ENCODE measurements at places on chromosomes 2 and 18.

GRCh38 chr18:49431165-49431962, 29.1 kb downstream of the DYM start:
- DNase-seq, result no peak

- no peak for DNase-seq
These were observed 120.5 kb downstream of the MTCL1 start for GRCh38 chr18:8825729-8826375.

GRCh38 chr18:2686349-2686968, 30.9 kb downstream of the SMCHD1 start:
- no peak for DNase-seq

GRCh38 chr18:64097497-64097896, 51.4 kb downstream of the LINC00305 start:
- no peak for DNase-seq

GRCh38 chr2:172613615-172614231, 57.8 kb downstream of the PDK1 start:
- DNase-seq, result no peak

GRCh38 chr2:120783371-120783791, 47.7 kb downstream of the GLI2 start:
- no peak for DNase-seq

DNA sequence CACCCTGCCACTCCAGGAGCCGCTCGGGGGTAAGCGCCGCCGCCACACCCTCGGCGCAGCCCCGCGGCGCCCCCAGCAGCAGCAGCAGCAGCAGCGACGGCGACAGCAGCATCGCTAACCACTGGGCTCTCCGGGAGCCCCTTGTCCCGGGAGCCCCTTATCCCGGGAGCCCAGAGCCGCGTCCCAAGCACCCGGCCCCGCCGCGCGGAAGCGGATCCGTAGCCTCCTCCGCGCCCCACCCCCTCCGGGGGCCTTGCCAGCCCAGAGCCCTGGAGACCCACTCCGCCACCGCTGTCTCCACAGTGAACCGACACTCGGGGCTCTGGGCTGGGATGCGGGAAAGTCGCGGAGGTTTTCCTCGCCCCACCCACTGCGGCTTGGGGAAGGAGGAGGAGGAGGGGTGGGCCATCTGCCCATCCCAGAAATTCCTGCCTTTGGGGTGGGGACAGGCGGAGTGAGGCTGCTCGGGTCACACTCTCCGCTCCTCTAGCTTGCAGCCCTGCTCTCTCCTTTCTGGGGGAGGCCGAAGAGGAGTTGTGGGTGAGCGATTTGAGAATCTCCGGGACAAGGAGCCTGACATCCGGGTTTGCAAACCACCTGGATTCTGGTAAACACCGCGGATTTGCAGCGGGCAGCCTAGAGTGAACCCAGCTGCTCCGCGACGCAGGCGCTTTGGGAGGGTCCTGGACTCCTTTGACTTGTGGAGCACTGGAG, at the start of gene PLA2R1:
Gene PLA2R1 (minus strand): TSS at position 324 of the 714 bp plus-strand sequence. CDS start 212 bp downstream, at position 112.
- peak; percentile 14 for DNase-seq

GRCh38 chr2:27705851-27706622, 42.3 kb downstream of the SLC4A1AP start:
- DNase-seq, result no peak

DNA sequence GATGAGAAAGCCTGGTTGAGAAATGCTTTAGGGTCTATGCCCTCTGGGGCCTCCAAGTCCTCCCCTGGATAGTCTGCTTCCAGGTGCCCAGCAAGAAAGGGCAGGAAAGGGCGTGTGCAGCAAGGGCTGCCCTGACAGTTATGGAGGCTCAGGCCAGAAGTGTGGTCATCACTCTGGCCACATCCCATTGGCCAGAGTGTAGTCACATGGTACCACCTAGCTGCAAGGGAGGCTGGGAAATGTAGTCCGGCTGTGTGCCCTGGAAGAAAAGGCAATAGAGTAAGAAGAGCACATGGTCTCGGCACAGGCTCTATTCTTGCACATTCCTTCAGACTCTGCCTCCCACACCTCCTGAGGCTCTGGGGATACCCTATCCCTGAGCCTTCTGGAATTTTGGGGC, 35.7 kb downstream of the ODC1 start:
- DNase-seq, result peak; percentile 69

GRCh38 chr18:5166606-5167280, 30.3 kb downstream of the AKAIN1 start:
- DNase-seq, result no peak

DNA sequence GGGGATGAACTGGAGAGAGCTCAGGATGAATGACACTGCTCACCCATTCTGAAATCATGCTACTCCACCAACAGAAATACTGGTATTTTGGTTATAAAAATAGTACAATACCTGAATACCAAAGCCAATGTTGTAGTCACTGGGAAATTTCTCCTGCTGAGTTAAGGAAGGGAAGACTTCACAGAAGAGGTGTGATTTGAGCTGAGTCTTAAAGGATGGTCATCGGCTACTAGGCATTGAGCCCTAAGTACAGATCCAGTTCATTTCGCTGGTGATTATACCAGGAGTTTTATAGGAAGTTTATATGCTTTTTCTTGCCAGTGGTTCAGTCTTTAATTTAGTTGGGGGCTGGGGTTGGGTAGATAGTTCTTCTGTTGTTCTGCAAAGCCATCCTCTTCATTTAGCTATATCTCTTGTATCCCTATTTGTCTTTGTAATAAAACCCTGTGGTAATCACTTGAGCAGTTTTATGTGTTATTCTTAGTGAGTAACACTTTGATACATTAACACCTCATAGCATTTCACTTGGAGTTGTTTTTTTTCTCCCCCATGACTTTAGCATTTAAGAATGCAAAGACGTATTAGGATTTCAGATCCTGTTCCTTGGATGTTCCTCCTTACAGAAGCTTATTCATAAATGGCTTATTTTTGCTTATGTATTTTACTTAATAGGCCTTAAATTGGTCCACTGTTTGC, 239.9 kb upstream of the FOSL2 start:
- no peak for DNase-seq

DNA sequence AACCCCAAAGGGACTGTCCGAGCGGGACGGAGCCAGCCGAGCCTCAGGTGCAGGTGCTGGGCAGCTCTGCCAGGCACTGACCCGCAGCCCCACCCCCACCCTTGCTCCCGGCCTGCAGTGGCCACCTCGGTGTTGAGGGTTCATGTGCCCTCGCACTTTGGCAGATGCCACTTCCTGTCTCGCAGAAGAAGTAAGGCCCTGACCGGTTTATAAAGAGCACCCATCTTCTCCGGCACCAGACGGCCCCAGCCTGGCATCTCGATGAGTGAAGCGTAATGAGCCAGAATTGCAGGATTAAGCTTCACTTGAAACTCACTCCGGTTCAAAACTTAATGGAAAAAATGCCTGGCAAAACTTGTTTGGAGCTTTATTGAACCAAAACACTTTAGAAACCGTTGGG, 10.9 kb upstream of the NFATC1 start:
- DNase-seq, result no peak

- DNase-seq, result no peak
These were observed 158.7 kb upstream of the NCKAP5 start for GRCh38 chr2:133726973-133727372.

- peak; percentile 33 for DNase-seq
These were observed 32.7 kb downstream of the SIX3 start for GRCh38 chr2:44974064-44974715.

- DNase-seq, result no peak
These were observed 289.8 kb upstream of the SPRED2 start for GRCh38 chr2:65722028-65722778.

DNA sequence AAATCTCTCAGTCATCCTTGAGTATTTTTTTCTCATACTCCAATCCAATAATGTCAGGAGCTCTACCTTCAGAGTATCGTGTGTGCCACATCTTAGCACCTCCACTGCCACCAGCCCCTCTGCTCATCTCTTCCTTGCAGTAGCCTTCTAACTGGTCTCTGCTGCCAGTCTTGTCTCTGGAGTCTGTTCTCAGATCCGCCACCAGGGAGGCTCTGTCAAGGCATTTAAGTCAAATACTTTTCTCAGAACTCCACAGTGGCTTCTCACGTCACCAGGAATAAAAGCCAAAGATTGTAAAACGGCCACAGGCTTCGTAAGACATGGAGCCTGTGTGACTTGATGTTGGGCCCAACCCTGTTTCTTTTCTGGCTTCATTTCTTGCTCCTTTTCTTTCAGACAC, 7.1 kb downstream of the UNC50 start:
- DNase-seq, result no peak

- no peak for DNase-seq
These were observed 88.2 kb downstream of the ZNF532 start for GRCh38 chr18:58952858-58953257.

DNA sequence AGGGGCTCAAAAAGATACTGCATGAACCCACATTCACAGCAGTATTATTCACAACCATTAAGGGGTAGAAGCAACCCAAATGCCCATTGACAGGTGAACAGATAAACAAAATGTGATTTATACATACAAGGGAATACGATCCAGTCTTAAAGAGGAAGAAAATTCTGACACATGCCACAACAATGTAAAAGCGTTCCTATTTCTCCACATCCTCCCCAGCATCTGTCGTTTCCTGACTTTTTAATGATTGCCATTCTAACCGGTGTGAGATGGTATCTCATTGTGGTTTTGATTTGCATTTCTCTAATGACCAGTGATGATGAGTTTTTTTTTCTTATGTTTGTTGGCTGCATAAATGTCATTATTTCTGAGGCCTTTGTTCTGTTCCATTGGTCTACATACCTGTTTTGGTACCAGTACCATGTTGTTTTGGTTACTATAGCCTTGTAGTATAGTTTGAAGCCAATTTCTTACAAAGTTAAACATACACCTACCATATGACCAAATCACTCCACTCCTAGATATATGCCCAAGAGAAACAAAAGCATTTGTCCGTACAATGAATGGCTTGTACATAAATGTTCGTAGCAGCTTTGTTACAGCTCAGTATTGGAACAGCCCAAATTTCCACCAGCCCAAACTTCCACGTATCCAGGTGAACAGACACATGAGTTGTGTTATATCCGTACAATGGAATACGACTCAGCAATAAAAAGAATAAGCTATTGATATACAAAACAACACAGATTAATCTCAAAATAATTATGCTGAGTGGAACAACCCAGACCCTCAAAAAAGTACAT, 85.1 kb downstream of the TMEM131 start:
- DNase-seq, result no peak

DNA sequence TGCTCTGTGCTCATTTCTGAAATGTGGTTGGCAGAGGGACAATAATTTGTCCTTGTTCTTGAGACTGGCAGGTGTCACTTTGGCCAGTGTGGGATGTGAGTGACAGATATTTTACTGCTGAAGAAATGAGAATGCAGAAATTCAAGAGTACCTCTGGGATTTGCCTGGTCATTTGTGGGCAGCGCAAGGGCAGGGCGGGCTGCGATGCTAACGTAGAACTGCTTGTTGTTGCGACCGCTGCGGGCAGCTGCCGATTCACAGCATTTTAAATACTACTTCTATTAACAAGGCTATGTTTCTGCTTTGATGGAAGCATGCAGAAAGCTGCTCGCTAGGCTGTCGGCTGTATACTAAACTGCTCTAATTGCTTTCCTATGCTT, 268.6 kb downstream of the FIGN start:
- no peak for DNase-seq

DNA sequence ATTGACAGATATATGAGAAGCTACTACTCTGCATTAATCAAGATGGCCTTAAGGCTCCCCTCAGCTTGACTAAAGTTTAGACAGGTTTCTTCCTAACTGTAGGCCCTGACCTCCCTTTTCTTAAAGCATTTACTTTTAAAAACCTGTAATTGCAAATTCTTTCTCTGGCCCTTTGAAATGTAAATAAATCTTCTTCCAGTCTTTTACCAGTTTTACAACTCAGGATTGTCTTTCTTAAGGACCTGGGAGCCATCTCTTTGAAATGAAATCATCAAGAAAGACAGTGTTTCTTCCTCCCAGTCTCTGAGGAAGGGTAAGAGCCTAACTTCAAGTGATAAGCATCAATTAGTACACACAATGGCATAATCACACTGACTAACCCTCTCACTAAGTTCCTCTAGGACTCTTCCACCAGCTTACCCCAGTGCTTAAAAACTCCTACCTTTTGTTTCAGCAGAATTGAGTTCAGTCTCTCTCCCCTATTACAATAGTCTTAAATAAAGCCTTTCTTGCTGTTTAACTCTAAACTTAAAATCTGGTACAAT, 58.7 kb upstream of the CDH20 start:
- DNase-seq, result no peak

- DNase-seq, result no peak
These were observed 39.4 kb upstream of the MAP4K3 start for GRCh38 chr2:39476524-39476923.

DNA sequence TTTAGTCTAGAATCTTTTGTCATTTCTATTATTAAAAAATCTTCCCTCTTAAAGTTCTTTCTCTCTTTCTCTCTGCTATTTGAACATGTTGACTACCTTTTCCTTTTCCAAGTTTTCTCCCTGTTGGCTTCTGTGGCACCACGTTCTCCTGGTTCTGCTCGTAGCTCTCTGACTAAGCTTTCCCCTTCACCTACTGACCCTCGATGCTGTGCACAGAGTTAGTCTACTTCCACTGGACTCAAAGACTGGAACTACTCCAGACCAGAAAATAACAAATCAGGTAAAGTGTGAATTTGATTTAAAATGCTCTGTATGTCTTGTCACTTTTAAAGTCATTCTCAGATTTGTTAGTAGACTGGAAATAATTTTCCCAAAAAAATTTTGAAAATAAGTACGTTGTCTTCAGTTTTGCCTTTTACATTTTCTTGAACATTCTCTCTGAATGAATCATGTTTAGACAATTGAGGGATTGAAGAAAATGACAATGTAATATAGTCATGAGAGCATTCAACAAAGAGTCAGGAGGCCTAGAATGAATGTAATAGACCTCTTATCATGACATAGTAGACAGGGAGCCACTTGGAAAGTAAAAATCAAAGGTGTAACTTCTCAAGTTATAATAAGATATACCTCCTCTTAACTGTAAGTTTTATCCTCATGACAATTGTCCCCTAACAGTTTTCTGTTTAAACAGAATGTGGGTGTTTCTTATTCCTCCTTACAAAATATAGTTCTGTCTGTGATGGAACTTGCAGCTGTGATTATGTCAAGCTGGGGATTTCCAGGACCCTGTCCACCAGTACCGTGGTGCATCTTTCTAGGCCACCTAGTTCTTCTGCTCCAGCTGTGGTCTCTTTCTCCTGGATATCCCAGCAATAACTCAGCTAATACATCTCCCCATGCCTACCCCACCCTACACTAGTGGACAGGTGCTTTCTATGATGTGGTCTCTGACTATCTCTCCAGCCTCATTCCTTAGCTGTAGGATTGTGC, 25.5 kb downstream of the ITPRID2 start:
- no peak for DNase-seq

GRCh38 chr2:51014759-51015158, 17.2 kb downstream of the NRXN1 start:
- no peak for DNase-seq

DNA sequence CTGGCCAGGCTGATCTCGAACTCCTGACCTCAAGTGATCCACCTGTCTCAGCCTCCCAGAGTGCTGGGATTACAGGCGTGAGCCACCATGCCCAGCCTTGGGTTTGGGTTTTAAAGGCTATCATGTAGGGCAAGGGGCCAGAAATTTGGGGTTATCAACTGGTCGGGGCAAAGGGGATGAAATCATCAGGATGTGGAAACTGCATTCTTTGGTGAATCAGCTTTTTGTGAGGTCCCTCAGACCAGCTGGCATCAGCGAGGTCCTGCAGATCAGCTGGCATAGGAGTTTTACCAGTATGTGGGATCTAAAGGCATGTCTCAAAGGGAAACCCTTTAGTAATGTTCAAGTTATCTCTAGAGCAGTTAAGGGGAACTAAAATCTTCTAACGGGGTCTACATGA, 6.4 kb upstream of the GEMIN6 start:
- DNase-seq, result no peak

- DNase-seq, result no peak
These were observed 360.8 kb downstream of the GRB14 start for GRCh38 chr2:164260506-164260905.
